Activated CD8-positive, alpha-beta memory T cell treated with anti-CD3 and anti-CD28 coated beads, Interleukin-2, amount 10 ng/mL, durations not matched to agents 7 days and 5 days (primary cell): ENCODE measurements at places on chromosomes 1 and 21. TPM values are rescaled to one million over a fixed set of nuclear protein-coding genes. Genes with fewer than 3 reads are reported as not detected.

DNA sequence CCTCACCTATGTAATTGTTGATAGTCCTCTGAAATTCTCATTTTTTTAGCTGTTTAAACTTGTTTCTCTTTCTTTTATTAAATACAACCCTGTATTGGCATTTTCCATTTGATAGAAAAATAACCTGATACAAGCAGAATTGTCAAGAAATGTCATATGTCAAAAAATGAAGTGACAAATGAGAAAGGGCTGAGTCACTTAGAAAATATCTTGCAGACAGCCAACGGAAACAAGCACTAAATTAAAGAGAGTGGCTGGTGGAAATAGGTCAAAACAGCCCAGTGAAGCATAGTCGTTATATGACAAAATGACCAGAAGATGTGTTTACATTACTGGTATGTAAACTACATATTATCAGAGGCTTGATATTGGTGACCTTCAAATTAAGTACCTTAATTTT, 484.4 kb downstream of the PLA2G4A start:
- no peak for DNase-seq

DNA sequence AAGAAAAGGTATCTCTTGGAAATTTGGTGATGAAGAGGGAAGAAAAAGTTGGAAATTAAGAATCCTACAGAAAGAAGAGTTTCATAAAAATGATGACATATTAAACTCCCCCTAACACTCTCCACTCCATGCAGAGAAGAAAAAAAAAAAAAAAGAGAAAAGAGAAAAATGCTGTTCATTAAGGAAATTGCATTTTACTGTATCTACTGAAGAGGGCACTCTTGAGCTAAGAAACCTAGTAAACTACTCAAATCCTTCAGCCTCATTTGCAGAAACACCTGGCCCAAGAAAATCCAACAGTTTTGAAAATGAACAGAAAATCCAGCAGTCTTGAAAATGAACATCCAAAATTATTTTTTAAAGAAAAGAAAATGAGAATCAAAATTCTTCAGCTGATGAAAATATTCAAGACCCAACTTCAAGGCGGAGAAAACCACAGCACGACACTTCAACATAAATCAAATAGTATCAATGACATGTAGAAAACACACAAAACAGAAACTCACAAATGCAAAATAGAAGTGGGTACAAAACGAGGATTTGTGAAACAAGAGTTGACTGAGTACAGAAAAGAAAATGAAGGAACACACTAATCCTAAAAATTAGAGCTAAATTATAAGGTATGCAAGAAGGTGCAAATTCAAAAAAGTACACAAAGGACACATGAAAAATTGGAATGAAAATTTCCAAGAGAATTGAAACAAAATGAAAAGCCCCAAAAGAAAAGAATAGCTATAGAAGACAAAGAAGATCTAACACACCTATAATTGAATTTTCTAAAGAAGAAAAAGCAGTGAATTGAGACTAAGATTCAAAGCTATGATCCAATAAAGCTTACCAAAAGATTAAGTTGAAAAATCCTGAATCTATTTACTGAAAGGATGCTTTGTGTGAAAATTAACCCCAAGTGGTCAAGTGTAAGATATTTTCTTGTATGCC, 73.2 kb upstream of the DNAJC6 start:
- no peak for DNase-seq

- DNase-seq, result no peak
Measured at GRCh38 chr1:165994107-165994506, 166.7 kb downstream of the UCK2 start.

The LIN28A gene
- not detected for total RNA-seq

DNA sequence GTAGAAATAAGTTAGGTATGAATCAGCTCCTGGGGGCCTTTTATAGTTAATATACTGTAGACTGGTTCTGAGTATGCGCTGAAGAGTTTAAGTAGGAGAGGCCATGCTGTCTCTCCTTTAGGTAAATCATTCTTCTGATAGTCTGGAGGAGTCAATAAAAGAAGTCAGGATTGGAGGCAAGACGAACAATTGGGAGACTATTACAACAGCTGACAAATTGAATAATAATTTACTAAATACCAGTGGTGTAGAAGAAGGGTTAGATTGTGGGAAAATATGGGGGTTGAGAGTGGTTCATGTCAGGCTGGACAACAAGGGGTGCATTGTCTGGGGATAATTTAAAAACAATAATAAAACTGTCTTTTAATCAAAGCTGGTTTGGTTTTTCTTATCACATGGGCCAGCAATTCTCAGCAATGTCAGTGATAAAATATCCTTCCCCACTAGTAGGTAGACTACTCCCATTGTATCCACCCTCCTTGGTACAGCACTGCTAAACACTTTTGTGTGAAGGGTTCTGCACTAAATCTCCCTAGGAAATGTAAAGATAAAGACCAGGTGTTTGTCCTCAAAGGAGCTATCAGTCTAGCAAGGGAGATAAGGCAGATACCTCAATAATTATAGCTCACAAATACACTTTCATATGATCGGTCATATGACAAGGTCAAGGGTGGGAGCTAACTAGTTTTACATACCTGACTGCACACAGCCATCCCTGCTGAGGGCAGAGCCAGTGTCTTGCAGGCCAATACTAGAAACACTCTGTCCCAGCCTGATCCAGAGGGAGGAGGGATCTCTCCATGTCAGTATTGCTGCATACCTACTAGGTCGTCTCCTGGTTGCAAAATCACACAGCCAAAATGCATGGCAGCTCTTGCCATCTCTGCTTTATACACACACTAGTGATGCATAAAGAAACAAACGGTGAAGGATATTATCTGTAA, 299.7 kb downstream of the VAV3 start:
- DNase-seq, result no peak

The SPRR1B gene
- not detected for total RNA-seq

The PINK1 gene
- total RNA-seq, result 3.7 TPM

The IVL gene
- not detected for total RNA-seq
